ENCODE measurements at places on chromosomes 16 and 17.
A peak's percentile ranks its signal among the peaks of the same experiment; 100 is the strongest.

DNA sequence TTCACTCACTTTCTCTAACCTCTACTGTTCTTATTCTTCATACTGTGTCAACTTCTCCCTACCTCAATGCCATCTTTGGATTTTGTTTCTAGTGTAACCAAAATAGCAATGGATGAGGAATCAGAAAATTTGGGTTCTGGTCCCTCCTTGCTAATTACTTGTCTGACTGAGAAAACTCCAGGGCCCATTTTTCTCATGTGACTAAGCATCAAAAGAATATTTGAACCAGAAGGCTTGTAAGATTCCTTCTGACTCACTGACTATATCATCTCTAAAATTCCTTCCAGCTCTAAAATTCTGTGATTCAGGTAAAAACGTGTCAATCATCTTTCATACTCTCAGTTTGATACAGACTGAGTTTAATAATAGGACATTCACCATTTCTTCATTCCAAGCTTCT lies 57.9 kb downstream of the BRIP1 start:
- no peak for DNase-seq

- peak; percentile 85 for DNase-seq
These were observed 2.6 kb downstream of the PMP22 start for GRCh38 chr17:15262291-15263205.

DNA sequence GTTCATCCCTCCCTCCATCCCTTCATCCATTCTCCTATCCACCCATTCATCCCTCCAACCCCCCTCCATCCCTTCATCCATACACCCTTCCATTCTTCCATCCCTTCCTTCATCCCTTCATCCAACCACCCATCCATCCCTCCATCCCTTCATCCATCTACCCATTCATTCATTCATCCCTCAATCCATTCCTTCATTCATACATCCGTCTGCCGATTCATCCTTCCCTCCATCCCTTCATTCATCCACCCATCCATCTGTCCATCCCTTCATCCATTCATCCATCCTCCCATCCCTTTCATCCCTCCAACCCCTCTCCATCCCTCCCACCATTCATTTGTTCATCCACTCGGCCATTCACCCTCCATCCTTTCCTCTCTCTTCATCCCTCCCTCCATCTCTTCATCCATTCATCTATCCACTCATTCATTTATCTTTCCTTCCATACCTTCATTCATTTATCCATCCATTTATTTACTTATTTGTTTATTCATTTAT lies 95.7 kb downstream of the FOXL1 start:
- no peak for DNase-seq

DNA sequence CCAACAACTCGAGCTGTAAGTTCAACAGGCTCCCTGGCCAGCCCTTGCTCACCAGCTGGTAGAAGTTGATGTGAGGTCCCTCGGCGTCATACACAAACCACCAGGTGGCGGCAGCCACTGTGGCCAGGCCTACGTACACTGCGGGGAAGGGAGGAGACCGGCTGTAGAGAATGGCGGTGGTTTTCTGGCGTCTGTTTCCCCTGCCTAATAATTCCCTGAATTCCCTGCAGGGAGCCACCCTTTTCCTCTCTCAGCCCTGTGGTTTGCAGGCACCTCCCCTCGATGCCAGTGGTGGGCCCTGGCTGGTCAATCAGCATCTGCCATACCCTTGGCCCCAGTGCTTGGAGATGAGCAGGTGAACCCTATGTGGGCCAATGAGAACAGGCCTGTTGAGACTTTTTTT lies 18.9 kb upstream of the P2RX1 start:
- DNase-seq = peak; percentile 86

DNA sequence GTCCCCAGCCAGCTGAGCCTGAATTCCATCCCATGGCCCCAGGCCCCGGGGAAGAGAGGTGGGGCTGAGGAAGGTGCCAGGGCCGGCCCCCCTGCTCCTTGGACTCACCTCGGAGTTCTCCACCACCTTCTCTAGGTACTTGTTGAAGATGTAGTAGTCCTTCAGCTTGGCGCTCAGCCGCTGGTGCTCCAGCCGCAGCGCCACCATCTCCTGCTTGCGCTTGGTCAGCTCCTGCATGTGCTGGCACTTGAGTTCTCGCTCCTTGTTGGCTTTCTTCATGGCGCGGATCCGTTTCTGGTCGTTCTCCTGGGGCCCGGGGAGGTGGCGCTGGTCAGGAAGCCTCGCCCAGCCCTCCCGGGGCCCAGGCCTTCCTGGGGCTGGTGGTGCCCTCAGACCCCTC lies 3.3 kb downstream of the CCDC42 start:
- DNase-seq = no peak

- no peak for DNase-seq
These were observed 66.6 kb upstream of the KSR1 start for GRCh38 chr17:27389542-27390140.

GRCh38 chr16:616733-617586 lies 13.8 kb upstream of the WFIKKN1 start:
- DNase-seq = peak; percentile 85

- DNase-seq = no peak
These were observed 6.2 kb downstream of the SAMD14 start for GRCh38 chr17:50123649-50124349.

GRCh38 chr16:22292320-22292719 lies 4.9 kb upstream of the POLR3E start:
- no peak for DNase-seq

- no peak for DNase-seq
These were observed 602.2 kb upstream of the CDH8 start for GRCh38 chr16:62638324-62638911.

- DNase-seq = no peak
These were observed 23.8 kb downstream of the MPRIP start for GRCh38 chr17:17066021-17066420.

DNA sequence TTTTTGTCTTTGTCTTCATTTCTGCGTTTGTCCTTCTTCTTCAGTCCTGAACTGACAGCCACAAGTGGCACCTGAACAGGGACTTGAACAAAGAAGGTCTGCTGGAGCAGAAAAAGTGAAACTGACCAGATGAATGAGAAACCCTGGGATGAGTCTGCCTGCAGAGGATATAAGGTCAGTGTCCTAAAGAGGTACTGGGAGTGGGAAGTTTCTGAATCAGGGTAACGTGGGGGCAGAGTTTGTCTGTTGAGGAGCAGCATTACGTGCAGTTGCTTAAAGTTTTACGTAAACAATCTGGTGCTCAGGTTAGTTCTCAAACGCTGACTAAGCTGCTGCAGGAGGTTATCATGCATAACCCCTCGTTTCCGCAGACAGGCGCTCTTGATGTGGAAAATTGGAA lies 2057.6 kb downstream of the TP53TG3F start:
- DNase-seq = no peak

GRCh38 chr16:67555795-67556212 lies 6.5 kb upstream of the CTCF start:
- DNase-seq = no peak

GRCh38 chr16:56615353-56615752 lies 7.0 kb downstream of the MT2A start:
- no peak for DNase-seq

GRCh38 chr17:18185391-18185790 lies 1.8 kb downstream of the ALKBH5 start:
- DNase-seq = no peak

- DNase-seq = no peak
These were observed 2.1 kb downstream of the CASKIN1 start for GRCh38 chr16:2194166-2194834.

DNA sequence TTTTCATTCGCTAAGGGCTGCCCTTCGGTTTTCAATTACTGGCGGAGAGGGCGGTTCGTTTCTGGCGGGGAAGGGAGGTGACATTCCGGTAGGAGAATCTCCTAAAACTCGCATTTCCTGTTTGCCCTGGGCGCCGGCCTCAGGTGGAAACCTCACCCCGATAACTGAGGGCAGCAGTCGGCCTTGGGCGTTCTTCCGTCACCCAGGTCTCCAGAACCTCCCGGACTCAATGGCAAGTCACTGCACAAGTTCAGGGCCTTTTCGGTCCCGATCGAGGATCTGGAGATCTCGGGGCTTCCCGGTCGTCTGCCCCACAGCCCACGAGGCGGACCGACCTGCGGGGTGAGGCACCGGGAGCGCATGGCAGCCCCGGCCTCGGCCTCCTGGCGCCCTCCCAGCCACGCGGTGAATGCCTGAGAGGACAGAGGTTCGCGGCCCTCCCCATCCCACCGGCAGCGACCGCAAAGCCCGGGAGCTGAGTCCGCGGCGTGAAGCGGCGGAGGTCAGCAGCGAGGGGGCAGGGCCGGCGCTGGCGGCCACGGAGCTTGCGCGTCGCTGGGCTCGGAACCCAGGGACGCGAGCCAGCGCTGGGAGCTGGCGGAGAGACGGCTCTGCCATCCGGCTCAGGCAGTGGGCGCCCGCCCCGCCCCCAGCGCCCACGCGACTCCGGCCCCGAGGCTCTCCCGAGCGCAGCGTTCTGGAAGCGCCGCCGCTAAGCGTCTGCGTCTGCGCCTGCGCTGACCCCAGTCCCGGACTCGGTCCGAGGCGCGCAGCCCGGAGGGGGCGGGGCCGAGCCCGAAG lies 58.4 kb downstream of the SRL start:
- peak; percentile 94 for DNase-seq

DNA sequence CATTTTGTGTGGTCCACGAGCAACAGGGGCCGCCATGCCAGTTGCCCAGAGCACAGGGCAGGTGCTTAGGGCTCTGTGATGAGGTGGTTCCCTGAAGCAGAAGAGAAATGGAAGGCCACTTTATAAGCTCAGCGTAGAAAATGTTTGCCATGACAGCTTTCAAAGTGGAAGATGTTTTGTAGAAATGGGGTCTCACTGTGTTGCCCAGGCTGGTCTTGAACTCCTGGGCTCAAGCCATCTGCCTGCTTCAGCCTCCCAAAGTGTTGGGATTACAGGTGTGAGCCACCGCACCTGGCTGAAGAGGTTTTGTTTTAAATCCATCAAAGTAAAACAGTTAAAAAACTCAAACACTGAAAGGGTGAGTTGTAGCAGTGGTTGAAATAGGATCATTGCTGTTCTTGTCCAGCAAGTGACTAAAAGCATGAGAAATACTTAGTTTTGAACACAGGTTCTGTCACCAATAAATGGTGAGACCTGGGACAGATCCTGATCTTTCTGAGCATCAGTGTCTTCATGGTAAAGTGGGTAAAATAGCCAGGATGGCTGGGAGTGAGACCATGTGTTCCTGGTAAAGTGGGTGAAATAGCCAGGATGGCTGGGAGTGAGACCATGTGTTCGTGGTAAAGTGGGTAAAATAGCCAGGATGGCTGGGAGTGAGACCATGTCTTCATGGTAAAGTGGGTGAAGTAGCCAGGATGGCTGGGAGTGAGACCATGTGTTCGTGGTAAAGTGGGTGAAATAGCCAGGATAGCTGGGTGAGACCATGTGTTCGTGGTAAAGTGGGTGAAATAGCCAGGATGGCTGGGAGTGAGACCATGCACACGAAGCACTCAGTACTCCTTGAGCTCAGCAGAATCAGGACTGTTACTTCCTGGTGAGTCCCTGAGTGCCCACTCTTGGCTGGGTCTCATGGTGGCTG lies 46.0 kb downstream of the BANP start:
- no peak for DNase-seq

DNA sequence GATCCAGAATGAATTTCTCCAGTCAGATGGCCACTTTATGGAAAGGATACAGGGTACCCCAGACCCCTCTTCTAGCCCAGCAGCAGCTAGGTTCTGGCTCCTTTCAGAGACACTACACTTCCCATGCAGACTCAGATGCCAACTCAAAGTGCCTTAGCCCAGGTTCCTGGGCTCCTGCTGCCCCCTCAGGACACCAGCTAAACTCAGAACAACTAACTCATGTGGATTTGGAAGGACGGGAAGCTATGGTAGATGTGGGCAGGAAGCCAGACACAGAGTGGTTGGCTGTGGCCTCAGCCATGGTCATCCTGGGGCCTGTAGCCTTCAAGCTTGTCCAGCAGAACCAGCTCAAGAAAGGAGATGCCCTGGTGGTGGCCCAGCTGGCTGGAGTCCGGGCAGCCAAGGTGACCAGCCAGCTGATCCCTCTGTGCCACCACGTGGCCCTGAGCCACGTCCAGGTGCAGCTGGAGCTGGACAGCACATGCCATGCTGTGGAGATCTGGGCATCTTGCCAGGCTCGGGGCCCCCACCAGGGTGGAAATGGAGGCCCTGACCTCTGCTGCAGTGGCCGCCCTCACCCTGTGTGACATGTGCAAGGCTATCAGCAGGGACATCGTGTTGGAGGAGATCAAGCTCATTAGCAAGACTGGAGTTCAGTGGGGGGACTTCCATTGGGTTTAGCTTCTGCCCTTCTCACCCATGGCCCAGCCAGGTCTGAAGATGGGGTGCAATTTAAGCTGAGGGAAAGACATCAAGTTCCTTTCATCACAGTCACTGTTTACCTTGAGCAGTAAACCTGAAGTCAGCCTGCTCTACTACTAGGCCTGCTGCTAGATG lies 111.8 kb downstream of the N4BP1 start:
- no peak for DNase-seq

DNA sequence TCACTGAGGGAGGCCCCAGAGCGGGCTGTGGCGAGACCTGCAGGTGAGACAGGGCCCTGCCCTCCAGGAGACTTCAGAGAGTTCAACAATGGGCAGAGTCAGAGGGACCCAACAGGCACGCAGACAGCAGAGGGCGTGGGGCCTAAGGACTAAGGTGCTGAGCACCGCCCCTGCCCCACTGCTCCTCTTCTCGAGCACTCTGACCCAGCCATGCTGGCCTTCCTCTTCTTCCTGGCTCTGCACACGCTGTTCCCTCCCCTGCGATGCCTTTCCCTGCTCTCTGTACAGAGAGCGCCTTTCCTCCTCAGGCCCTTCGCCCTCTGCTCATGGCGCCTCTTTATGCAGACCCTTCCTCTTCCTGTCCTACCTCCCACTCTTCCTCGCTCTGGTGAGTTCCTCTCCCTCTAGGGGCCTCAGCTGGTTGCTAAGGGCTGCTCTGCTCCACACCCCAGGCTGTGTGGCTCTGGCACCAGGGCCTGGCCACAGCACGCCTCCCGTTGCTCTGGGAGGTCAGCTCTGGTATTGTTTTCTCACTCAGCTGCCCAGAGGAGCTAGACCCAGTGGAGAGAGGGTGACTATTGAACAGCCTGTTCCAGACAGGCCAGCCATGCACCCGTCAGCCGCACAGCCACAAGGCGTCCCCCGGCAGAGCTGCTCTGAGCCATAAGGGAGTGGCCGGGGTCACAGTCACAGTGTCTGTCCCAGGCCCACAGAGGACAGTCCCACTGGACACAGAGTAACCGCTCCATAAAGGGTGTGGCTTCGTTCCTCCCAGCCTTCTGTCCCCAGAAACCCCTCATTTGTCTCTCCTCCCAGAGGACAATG lies 13.6 kb upstream of the RASD1 start:
- DNase-seq = peak; percentile 33

GRCh38 chr17:17455173-17455572 lies 21.6 kb upstream of the MED9 start:
- DNase-seq = no peak

- no peak for DNase-seq
These were observed 380 bp downstream of the HS3ST3A1 start for GRCh38 chr17:13601322-13601775.

GRCh38 chr16:48629531-48629930 lies 19.6 kb upstream of the N4BP1 start:
- no peak for DNase-seq

- no peak for DNase-seq
These were observed 1.1 kb downstream of the CHST6 start for GRCh38 chr16:75494184-75494583.
